ENCODE measurements at places on chromosomes 6 and 20.

- no peak for DNase-seq
Observed at GRCh38 chr6:32046450-32047083, 8.4 kb downstream of the CYP21A2 start.

- no peak for DNase-seq
Observed at GRCh38 chr6:70231311-70231710, 71.6 kb downstream of the COL9A1 start.

- DNase-seq = no peak
Observed at GRCh38 chr20:53826597-53827291, 233.1 kb upstream of the ZNF217 start.

DNA sequence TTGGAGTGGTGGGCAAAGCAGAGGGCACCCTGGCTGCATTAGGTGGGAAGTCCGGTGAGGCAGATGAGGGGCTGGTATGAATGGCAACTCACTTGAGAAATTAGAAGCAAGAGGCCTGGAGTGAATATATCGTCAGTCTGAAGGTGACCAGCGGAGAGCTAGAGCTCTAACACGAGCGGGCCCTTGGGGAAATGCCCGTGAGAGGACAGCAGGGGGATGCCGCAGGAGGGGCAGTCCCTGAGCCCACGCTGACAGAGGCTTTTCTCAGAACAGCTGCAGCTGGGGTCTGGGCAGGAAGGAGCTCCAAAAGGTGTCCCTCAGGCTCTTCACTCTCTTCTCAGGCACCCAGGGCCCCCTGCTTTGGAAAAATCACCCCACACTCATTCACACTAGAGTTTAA, 32.0 kb upstream of the CD93 start:
- no peak for DNase-seq

- DNase-seq = no peak
Observed at GRCh38 chr6:46325561-46326530, 155.1 kb upstream of the ENPP5 start.

DNA sequence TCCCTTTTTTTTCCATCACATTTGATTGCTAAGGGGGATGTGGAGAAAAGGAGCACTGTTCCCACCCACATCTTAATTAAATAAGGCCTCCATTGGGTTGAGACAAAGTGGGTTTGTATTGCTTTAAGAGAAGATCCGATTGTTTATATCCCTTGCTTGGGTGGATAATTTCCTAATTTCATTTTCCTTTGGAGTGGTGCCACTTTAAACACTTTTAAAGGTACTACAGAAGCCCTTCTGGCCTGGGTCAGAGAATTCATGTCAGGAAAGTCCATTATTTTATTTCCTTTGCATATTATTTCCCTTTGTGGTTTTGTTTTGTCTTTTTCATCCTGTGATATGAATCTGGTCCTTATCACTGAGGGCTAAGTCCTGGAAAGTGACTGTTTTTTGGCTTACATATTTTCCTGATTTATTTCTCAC, 56.9 kb downstream of the PHACTR2 start:
- no peak for DNase-seq

DNA sequence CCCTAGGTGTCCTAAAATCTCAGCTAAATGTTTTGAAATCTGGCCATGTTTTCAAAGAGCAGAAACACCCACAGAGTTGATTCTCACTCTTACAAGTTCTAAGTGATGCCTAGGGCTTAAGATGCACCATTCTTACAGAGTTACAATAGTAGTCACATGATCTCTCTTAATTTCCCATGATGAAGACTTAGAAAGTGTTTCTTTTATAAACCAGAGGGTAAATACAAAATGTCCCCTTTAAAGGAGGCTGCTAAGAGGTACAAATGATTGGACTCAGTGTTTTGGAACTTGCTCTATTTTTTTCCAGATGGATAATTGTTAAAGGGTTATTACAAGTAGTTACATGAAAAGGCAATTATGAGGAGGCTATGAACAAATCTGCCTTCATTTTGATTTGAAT, 244.6 kb downstream of the GRM1 start:
- DNase-seq = no peak

- no peak for DNase-seq
Observed at GRCh38 chr20:376089-376488, 4.5 kb upstream of the TRIB3 start.

GRCh38 chr6:52929321-52930164, 20.0 kb upstream of the GSTA3 start:
- no peak for DNase-seq

GRCh38 chr20:60123096-60123495, 164.9 kb downstream of the CDH26 start:
- DNase-seq = no peak
